ENCODE measurements at places on chromosomes 3 and 15.

DNA sequence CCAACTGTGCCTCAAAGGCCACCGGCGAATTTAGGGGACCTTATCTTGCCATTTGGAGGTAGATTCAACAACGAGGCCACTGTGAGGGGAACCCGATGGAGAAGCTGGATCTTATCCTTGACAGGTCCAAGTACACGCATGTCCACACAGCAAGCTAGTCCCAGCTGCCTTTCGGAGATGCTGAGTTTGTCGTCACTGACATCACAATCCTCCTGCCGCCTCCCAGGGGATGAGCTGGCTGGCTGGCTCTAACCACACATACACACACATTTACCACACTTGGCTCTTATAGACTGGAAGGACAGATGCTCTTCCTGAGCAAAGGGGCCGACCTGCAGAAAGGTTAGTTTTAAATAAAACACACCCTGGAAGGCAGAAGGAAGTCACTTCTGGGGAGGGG is 176.3 kb downstream of the STT3B start:
- no peak for DNase-seq

- DNase-seq: no peak
Observed at GRCh38 chr15:53758412-53758811, 1.1 kb downstream of the WDR72 start.

DNA sequence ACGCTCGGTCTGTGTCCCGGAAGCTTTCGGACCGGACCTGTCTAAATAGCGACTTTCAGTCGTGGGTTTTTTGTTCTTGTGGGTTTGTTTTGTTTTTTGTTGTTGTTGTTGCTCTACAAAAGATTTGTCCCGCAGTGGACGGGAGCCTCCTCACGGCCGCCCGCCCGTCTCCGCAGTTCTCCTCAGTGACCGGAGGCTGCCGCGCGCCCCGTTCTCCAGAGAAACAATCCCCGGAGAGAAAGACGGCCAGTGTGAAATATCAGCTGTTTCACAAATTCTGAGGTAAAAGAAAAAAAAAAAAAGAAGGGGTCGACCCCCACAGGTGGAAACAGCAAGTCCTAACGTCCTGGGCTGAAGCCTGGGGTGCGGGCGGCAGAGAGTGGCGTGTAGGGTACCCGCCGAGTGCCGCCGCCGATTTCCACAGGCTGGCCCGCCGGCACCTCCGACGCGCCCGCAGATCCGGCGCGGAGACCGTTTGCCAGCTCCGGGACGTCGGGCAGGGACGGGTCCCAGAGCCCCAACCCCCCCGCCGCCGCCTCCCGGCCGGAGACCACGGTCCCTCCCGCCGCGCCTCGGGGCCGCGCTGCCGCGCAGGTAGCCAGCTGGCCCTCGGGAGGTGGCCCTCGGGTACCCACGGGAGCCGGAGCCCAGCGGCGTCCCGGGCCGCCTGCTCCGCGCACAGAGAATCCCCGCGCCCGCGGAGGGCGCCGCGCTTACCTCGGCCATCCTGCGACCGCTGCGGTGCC is 478 bp downstream of the BNC1 start:
- no peak for DNase-seq

GRCh38 chr15:92044203-92044909 is 190.8 kb downstream of the SLCO3A1 start:
- DNase-seq: no peak

GRCh38 chr15:101600035-101600434 is 52.1 kb downstream of the TM2D3 start:
- no peak for DNase-seq

GRCh38 chr3:60303160-60303559 is 948.1 kb downstream of the FHIT start:
- no peak for DNase-seq

DNA sequence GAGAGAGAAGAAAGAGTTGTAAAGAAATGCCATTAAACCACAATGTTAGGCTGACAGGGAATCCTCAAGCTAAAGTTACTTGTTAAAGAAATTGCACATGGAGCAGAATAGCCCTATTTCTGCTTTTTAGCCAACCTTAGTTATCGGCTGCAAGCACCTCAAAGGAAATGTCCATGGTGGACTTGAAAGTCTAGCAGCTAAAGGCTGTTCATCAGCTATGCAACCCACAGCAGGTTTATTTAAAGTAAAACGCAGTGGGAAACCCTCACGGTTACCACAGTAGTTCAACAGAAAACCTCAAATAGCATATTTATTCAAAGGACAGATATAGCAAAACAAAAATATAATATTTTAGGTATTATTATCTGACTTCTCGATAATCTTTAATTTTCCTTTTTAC is 967.2 kb downstream of the IGSF11 start:
- DNase-seq: no peak

DNA sequence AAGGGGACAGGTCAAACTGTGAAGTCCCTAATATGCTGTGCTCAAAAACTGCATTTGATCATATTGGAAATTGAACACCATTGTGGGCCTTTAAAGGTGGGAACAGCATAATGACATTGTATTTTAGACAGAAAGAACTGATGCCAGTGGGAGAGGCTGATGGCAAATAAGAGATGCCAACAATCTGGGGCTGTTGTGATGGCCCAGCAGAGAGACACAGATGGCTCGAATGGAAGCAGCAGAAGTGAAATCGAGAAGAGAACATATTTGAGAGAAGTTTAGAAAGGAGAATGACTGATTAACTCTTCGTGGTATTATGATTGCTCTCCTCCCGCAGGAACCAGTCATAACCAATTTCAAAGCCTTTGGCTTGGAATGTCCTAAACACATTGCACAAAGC is 382.9 kb downstream of the MECOM start:
- no peak for DNase-seq

DNA sequence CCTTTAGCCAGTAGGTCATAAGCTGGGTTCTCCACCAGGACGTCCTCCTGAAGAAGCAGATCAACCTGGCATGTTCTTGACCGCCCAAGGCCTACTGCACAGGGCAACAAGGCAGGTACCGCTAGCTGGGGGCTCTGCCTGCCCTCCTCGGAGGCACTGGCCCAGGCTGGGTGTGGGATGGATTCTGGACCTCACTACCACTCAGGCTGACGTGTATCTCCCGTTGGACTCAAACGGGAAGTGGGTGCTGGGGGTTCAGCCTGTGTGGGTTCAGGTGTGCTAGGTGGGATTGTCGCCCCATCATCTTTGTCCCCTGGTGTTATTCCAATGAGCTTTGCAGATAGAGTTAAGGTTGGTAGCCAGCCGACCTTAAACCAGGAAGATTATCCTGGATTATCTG is 95.0 kb upstream of the SNRPA1 start:
- no peak for DNase-seq

DNA sequence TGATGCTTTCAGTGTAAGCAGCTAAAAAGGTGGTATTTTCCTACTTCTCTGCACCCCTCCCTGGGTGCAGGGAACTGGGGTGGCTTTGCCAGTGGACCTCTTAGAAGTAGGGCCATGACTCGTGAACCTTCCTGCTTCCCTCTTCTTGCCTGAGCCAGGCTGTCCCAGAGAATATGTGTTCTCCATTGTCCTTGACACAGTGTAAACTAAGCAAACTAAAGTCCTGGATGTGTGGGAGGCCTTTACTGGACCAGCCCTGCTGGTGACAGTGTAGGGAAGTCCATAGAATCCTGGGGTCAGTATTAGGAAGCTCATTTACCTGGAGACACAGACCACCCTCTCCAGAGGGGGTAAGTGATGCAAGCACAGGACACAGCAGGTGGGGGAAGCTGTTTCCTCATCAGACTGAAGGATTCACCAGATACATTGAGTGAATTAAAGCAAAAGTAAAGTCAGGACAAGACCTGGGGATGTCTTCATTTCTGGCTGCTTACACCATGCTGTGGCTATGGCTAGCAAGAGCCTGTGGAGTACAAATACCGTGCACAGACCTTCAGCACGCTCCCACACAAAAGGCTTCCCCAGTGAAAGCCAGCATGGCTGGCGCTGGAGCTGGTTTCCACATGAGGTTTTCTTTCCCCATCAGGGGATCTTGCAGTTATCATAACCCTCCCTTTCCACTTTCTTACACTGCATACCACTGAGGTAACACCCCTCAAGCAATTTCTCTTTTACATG is 64.8 kb upstream of the LPP start:
- DNase-seq: no peak

DNA sequence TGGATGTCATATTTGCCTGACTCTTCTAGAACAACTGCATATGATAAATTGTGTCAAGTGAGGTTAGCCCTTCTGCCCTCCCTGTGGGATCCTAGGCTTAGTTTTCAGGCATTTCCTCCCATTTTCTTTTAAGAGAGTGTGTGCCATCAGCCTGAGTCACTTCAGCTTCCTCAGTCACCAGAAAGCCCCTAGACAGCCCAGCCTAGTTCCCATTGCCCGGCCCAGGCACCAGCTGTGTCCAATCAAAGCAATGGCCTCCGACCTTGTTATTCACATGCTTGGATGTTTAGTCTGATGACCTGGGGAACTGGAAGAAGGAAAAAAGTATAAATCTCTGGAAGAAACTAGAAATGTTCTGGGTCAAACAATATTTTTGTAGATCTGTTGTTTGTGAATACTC is 221.9 kb upstream of the LRIG1 start:
- no peak for DNase-seq

GRCh38 chr15:51405693-51406523 is 64.5 kb downstream of the GLDN start:
- DNase-seq: no peak

- no peak for DNase-seq
Observed at GRCh38 chr3:4997946-4998345, 18.7 kb downstream of the BHLHE40 start.

DNA sequence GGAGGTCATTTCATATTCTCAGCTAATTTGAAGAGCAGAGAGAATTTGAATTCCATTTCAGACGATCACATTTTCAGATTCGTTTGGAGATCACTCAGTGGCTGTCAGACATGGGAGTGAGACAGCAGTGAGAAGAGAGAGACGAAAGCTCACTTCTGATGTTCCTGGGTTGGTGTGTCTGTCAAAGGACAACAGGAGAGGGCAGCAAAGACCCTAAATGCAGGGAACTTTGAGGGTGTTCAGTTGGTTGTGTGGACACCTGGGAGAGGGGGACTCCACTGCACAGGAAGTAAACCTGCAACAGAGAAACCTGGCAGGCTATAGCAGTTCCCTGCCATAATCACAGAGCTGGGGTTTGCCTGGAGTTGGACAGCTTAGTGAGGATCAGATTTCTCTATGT is 675.1 kb downstream of the SQOR start:
- DNase-seq: no peak

GRCh38 chr3:141878817-141879216 is 2.4 kb downstream of the ATP1B3 start:
- DNase-seq: no peak

DNA sequence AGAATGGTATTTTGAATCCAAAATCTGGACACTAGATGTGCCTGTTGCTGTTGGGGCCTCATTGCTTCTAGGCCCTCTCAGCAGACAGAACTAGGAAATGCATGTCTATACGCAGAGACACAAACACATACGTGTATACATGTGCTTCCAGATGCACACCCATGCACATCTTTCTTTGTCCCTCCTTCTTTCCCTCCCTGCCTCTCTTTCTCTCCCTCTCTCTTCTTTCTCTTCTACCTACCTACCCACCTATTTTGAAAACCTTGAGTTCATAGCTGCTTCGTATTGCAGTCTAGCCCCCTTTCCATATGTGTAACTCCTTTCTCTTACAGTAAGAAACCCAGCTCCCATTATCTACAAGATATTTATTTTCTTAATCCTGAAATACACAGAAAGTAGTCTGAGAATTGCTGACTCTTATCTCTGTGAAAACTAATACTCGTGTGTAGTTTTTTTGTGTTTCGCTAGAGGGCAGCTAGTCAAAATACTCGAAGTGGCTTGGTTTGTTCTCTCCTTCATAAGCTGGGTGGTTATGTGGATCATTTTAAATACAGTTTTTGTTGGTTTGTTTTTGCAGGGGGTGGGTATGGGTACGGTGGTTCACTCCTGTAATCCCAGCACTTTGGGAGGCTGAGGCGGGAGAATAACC is 18.5 kb downstream of the RPL32 start:
- peak; percentile 13 for DNase-seq

DNA sequence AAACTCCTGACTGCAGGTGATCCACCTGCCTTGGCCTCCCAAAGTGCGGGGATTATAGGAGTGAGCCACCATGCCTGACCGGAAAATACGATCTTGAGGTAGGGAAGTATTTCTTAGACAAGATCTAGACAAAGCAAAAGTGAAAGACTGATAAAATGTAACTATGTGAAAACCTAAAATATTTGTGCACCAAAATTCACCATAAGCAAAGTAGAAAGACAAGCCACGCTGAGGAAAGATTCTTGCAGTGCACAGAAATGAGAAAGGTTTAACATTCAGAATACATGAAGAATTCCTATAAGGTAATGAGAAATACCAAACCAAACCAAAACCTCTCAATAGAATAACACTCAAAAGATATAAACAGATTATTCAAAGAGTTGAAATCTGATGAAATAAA is 35.7 kb downstream of the SYNM start:
- no peak for DNase-seq

DNA sequence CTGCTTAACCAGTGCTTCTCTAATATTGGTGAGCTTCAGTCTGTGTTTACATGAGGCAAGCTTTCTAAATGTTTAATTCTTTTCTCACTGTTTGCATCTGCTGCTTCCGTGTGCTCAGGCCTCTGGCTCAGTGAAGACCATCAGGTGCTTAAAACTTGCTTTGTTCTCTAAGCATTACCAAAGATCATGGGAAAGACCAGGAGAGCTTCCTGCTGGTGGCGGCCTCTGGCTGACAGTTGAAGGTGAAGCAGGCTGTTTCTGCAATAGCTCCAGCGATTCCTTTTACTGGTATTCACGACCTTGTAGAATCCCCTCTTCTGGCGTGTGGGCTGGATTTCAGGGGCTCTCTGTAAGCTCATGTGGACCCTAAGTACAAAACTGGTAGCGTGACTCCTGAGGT is 45.1 kb downstream of the EDEM1 start:
- DNase-seq: no peak

DNA sequence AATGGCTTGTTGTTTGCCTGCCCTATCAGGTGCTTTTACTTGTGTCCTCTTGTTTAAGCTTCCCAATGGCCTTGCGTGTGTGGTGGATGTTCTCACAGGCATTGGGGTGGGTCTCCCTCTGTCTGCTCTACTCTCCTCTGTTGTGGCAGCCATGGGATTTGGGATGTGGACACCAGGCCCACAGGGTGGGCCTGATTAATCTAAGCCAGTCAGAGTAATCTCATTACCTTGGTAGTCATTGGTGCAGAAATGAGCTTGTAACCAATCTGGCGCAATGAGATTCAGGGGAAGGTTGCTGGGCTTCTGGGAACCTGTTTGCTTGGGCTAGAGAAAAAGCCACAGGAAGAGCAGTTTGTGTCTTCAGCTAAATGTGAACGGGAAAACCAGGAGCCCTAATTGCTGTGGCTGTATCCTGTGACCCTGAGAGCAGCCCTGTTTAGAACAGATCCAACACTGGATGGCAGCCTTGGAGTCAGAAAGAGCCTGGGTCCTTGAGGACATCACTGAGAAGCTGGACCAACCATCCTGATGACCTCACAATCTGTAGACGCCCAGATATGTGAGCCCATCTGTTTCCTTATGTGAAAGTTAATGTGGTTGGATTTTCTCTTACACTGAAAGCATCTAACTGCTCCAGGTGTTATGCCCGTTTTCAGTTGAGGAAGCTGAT is 157.3 kb upstream of the UBE2E1 start:
- DNase-seq: no peak

GRCh38 chr15:50083424-50084025 is 35.5 kb downstream of the ATP8B4 start:
- no peak for DNase-seq
